ENCODE measurements at places on chromosomes 11 and 22.
A peak's percentile ranks its signal among the peaks of the same experiment; 100 is the strongest.

- no peak for DNase-seq
These were observed 10.7 kb downstream of the PPFIA1 start for GRCh38 chr11:70281156-70281609.

- DNase-seq, result no peak
These were observed 15.9 kb downstream of the NUP98 start for GRCh38 chr11:3781423-3781822.

GRCh38 chr11:115696563-115696962 lies 192.3 kb upstream of the CADM1 start:
- no peak for DNase-seq

GRCh38 chr11:85695546-85695945 lies 9.6 kb upstream of the CCDC89 start:
- no peak for DNase-seq

DNA sequence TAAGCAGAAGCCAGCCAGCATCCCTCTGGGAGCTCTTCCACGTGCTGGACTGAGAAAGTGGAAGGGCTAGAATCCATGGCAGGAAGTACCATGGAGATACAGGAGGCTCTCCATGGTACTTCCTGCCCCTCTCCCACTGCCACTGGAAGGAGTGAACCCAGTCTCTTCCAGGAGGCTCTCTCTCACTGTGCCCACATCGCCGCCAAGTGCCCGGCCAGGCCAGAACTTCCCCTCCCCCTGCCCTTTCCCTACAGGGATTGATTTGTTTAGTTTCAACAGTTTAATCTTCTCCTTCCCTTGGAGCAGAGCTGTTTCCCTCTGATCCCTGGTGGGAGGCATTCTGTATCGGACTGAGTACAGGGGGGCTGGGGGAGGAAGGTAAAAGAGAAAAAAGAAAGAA lies 133.6 kb downstream of the DSCAML1 start:
- DNase-seq, result no peak

GRCh38 chr22:40720538-40721256 lies 41.4 kb downstream of the MCHR1 start:
- no peak for DNase-seq

DNA sequence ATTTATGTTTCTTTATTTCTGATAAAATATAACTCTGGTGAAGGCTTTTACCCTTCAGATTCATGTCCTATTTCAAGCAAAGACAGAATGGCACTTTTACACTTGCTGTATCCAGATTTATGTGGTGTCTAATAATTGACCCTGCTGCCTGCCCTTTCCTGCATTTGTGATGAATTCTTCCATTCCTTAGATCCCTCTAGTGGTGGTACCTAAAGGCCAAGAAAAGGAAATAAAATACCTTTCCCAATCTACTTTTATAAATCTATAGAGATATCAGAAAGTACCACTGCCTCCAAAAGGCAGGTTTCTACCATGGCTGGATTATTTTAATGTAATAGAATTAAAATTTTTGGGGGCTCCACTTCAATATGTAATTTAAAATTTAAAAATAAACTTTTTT lies 34.2 kb downstream of the CCDC81 start:
- DNase-seq, result no peak

GRCh38 chr11:15222777-15223176 lies 108.1 kb downstream of the INSC start:
- DNase-seq, result no peak

GRCh38 chr22:23530766-23531282 lies 49.3 kb downstream of the IGLL1 start:
- DNase-seq, result no peak

- no peak for DNase-seq
These were observed 426.4 kb downstream of the CTTN start for GRCh38 chr11:70824605-70825245.

- DNase-seq, result no peak
These were observed 42.1 kb upstream of the OR9Q1 start for GRCh38 chr11:57981536-57981935.

GRCh38 chr11:103085758-103086365 lies 6.1 kb downstream of the DCUN1D5 start:
- DNase-seq, result no peak

DNA sequence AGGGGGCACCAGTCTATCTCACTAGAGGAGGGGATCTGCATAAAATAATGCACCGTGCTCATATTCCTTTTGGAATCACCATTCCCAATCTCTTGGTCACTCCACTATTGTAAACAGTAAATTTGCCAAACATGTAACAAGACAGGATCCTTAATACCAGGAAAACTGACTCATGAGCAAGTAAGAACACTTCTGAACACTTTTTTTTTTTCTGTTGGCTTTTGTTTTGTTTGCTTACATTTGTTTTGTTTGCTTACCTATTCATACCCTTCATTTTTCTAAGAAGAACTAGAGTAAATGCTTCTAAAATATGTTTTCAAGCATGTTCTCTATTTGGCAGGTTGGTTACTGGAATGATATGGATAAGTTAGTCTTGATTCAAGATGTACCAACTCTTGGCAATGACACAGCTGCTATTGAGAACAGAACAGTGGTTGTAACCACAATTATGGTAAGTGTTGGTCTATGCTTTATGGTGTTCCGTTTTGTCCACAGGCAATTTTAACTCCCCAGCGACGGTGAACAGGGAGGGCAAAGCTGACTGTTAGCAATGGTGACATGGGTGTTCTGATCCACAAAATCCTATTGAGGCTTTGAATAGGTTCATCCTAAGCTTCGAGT lies 111.8 kb downstream of the MSANTD4 start:
- DNase-seq, result no peak

DNA sequence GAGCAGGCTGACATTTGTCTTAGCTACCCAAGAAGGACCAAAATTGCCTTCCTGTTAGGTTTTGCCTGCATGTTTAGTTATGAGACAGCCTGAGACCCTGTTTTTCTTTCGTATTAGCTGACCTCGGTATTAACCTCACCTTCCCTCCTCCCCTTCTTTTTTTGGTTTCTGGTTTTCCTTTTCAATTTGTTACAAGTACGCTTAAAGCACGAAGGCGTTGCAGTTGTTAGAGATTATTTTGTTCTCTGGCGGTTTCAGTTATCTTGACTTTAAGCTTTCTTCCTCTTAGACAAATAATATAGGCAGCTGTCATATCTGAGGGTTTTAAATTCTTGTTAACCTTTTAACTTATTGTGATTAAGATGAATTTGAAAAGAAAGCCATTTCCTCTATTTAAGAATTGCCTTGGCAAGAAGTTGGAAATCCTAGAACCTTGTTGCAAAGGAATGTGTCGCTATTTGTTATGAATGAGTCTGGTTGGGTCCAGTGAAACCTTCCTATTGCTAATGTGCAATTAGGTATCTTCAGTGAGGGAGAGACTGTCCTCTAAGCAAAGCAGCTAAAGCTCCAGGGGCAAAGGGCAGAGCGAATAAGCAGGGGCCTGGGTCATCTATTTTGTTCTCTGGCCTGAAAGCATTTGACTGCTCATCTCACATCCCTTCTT lies 45.7 kb downstream of the PACS1 start:
- no peak for DNase-seq

GRCh38 chr22:22748756-22749155 lies 104.3 kb downstream of the GGTLC2 start:
- DNase-seq, result no peak

- DNase-seq, result no peak
These were observed 28.2 kb upstream of the CCDC81 start for GRCh38 chr11:86346513-86346912.

- DNase-seq, result no peak
These were observed 3.1 kb downstream of the GRIK4 start for GRCh38 chr11:120514541-120515121.

GRCh38 chr22:37192741-37193140 lies 4.7 kb upstream of the C1QTNF6 start:
- no peak for DNase-seq

- no peak for DNase-seq
These were observed 658 bp downstream of the STIP1 start for GRCh38 chr11:64186492-64187165.

DNA sequence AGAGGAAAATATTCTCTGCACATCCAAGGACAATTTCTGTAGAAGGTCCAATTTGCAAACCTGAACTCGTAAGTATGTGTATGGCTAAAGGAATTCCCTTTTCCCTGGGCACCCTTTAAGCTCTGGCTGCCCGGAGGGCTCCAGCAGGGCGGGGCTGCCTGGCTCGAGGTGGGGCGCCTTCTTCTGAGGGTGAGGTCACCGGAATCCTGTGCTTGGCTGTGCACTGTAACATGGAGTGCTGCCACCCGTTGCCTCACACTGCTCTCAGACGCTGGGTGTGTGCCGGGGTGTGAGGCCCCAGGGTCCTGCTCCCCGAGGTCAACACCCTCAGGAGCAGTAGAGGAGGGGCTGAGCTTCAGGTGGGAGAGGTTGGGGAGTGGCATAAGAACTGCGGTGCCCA lies 61.5 kb downstream of the SYN3 start:
- DNase-seq, result no peak

DNA sequence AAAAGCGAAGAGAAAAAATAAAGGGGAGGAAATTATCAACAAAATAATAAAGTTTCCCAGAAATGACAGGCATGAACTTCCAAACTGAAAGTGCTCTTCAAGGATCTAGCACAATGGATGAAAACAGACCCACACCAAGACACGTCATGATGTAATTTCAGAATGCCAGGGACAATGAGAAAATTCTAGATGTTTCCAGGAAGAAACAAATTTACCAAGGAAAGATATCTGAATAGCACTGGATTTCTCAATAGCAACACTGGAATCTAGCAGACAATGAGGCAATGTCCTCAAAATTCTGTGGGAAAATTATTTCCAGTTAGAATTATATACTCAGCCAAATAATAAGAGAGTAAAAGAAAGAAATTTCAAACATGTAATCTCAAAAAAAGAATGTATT lies 46.0 kb downstream of the DENND5A start:
- no peak for DNase-seq

- no peak for DNase-seq
These were observed 298.3 kb downstream of the NTM start for GRCh38 chr11:131668500-131669400.

- peak; percentile 41 for DNase-seq
These were observed 861 bp upstream of the LTBP3 start for GRCh38 chr11:65558930-65559509.

DNA sequence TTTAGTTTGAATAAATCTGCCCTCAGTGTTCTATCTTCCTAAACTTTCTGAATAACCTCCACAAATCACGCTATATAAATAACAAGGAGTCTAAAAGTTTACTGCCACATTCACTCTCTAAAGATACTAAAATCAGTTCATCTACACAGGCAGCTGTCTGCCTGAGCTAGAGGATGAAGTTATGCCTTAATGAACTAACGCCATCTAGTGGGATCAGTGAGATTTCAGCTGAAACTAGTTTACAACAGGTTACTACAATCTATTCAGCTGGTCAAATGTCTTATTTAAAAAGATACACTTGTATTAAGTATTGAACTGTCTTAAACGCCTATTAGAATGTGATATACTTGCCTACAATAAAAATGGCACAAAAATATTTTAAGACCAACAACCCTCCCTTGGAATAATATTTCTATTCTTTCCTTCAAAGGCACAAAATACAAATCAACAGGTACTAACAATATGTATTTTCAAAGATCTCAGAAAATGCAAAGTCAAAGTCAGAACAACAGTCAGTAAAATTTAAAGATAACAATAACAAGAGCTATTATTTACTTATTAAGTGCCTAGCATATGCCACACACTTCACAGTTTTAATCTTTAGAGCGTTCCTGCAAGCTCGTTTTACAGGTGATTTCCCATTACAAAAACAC lies 84.1 kb downstream of the LARGE2 start:
- DNase-seq, result peak; percentile 66

GRCh38 chr11:128379587-128380580 lies 207.5 kb downstream of the ETS1 start:
- no peak for DNase-seq

DNA sequence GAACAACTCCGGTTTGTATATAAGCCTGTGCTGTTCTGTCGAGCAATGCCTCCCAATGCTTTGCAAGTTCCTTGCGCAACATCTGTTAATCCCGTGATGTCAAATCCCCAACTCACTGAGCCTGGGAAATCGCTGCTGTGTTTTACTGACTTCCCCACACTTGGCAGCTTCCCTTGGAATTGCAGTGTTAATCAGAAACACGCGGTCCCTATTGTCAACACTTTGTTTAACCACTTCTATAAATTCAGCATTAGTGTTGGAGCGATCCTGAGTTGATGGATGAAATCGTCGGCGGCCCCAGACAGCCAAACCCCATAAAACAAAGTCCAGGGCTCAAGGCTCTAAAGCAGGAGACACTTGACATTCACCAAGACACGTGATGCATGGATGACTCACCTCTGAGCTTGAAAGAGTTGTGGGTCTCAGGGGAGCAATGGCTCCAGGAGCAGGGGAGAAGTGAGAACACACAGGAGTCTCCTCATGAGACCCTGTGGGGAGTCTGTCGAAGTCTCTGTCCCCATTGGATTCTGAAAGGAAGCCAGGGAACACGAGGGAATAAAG lies 555.3 kb downstream of the MIAT start:
- no peak for DNase-seq

GRCh38 chr11:11284481-11284880 lies 68.6 kb downstream of the CSNK2A3 start:
- DNase-seq, result no peak

GRCh38 chr22:24325105-24325757 lies 54.6 kb downstream of the SPECC1L start:
- no peak for DNase-seq

DNA sequence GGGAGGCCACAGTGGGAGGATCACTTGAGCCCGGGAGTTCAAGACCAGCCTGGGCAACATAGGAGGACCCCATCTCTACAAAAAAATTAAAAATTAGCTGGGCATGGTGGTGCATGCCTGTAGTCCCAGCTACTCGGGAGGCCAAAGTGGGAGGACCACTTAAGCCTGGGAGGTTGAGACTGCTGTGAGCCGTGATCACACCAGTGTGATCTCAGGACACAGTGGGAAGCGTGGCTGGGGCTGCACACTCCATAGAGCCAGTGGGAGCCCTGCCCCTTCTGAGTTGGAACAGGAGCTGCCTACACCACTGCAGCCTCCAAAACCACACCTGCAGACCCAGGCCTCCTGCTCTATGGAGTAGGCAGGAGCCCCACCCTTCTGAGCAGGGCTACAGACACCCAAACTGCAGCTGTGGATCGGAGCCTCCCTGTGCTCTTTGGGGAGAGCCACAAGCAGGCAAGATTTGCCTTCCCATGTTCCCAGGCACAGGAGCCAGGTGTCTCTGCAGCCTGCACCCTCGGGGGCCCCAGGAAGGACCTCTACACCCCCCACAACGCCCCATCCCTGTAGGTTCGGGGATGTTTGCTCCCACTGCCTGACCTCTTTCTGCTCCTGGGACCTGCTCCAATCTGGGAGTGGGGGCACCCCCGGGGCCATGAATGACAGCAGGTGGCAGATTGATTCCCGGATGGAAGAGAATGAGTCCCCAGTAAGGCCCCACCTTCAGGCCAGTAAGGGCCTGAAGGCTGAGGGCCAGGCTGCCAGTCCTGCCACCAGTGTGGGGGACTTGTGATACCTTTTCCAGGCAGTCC lies 245.4 kb downstream of the BUD13 start:
- no peak for DNase-seq

DNA sequence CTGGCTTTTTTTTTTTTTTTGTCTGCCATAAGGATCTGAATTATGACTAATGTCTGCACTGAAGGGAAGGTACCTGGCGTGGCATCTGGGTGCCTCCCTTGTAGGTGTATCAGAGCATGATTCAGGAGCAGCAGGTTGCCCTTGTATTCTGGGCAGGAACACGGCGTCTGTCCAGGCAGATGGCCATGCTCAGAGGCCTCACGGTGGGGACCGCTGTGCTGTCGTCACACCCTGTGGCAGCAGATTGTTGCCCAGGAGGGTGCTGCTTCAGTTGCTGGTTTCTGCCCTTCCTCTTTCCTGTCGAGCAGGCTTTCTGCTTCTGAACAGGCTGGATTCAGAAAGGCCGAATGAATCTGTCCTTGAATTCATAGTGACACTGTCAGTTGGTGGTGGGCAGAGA lies 11.0 kb downstream of the ZNRF3 start:
- DNase-seq, result no peak

GRCh38 chr11:108929241-108929640 lies 264.4 kb downstream of the DDX10 start:
- no peak for DNase-seq
